ENCODE measurements at places on chromosomes 5 and 9.

DNA sequence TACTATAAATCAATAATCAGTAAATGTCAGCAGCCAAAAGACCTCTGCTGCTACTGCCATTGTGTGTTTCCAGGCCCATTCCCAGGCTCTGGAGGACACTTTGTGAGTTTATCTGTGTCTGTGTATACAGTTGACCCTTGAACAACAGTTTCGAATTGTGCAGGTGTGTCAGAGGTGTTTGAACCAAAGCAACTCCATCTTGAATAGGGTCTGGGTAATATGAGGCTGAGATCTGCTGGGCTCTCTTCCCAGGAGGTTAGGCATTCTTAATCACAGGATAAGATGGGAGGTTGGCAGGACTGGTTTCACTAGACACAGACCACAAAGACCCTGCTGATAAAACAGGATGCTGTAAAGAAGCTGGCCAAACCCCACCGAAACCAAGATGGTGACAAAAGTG lies 2.3 kb upstream of the TBCA start:
- no peak for DNase-seq

DNA sequence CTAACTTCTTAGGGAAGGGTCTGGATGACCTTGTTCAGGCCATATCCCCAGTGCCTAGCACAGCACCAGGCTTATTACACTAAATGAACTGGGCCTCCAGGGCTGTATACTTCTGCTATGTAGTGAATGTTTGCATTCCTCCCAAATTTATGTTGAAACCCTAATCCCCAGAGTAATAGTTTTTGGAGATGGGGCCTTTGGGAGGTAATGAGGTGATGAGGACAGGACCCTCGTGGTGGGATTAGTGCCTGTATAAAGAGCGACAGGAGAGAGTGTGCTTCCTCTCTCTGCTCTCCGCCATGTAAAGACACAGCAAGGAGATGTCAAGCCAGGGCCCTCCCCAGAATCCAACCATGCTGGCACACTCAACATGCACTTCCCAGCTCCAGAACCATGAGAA lies 148.3 kb downstream of the SEC61B start:
- no peak for DNase-seq

DNA sequence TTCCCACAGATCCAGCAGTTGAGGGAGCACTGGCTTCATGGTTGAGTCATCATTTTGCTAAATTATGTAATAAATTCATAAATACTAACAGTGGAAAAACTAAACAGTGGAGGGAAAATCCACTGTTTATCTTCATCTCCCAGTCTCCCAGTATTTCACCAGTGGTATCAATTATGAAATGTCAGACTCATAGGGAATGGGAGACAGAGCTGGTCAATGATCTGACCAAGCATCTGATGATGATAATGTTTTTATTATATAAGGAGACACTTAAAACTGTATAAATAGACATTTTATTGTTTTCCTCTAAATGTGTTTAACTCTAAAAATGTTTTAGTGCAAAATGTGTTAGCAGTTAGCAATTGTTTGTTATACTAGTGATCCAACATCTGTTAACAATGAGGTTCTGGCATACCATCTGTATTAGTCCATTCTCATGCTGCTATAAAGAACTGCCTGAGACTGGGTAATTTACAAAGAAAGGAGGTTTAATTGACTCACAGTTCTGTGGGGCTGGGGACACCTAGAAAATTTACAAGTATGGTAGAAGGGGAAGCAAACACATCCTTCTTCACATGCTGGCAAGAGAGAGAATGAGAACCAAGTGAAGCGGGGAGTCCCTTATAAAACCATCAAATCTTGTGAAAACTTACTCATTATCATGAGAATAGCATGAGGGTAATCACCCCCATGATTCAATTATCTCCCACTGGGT lies 11.8 kb upstream of the REEP5 start:
- DNase-seq = peak; percentile 80

GRCh38 chr5:39578887-39579497 lies 154.2 kb upstream of the DAB2 start:
- DNase-seq = peak; percentile 9

DNA sequence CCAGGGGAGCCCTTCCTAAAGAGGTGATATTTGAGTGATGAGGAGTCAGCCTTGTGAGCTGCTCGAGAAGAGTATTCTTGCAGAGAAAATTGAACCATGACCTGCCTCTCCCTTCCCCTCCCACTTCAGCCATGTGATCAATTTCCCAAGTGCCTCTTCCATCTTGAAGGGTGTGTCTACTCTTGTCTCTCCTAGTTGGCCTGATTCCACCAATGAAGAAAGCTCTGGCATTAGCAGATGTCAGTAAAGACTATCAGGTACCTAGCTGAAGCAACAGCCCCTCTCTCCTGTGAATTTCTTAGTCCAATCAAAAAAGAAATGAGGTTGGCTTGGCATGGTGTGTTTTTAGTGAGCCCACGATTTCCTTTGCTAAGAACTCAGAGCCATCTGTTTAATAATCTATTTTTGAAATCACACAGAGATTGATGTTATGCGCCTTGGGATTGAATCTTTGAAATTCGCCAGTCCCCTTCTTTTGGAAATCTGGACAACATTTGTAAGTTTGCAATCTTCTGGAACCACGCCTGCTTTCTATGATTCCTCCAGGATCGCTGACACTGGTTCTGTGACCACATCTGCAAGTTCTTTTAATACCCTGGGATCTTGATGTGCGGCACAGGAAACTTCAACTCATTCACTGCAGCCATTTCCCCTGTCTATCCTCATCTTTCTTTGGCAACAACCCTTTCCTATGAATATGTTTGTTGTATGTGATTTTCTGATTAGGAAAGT lies 404.6 kb downstream of the DMRT2 start:
- no peak for DNase-seq

GRCh38 chr9:13520069-13520468 lies 240.6 kb upstream of the MPDZ start:
- no peak for DNase-seq

- DNase-seq = no peak
These were observed 33.9 kb downstream of the SLC24A2 start for GRCh38 chr9:19754921-19755320.

DNA sequence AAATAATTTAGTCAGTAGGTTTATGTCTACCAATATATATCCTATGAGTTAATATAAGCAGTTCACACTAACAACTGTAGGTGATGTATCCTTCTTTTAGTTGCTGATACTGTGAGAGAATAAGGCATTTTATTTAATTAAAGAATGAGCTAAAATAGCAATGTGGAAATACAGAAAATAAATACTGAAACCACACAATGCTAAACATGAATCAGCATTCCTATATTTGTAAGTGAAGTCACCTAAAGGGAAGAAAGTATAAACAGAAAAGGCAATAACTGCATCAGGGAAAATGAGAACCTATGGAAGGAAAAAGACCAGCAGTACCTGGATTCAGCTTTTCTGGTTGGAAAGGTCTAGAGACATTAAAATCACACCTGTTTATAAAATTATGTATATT lies 336.0 kb downstream of the PDE4D start:
- no peak for DNase-seq

DNA sequence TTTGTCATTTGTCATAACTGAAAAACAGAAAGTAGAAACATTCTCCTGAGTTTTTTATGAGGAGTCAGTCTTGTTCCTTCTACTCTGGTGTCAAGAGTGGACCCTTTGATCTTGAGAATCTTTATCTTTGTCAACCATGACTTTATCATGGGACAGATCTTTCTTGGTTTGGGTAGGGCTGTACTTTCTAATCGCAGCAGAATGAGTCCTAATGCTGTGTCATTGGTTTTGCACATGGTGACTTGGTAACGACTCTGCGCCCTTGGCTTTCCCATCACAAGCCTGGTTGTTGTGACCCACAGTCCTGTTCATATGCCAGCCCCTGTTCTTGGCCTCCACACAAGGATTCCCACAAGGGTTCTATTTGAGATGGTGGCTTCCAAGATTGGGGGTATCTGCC lies 45.6 kb downstream of the AOPEP start:
- DNase-seq = no peak

GRCh38 chr9:69471433-69471832 lies 146.4 kb downstream of the ENTREP1 start:
- DNase-seq = no peak

DNA sequence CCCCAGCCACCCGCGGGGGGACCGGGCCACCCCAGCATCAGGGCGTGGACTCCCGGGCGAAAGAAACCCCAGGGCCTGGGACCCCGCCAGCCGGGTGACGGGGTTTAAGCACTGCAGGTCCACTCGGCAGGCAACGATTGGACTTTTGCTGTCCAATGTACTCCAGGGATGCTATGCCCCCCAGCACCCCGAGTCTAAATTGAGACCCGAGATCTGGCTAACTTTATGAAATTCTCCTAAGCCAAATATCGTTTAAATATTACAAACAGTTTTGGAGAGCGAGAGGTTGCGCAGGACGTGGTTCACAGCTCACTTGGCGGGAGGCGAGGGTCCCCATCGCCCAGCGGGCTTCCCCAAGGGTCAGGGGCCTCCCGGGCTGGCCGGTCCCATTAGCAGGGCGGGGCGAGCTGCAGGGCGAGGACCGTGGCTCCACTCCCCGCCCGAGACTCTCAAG lies 384 bp upstream of the MRPS2 start:
- peak; percentile 9 for DNase-seq

- no peak for DNase-seq
These were observed 160.6 kb downstream of the NFIB start for GRCh38 chr9:14153310-14153720.

DNA sequence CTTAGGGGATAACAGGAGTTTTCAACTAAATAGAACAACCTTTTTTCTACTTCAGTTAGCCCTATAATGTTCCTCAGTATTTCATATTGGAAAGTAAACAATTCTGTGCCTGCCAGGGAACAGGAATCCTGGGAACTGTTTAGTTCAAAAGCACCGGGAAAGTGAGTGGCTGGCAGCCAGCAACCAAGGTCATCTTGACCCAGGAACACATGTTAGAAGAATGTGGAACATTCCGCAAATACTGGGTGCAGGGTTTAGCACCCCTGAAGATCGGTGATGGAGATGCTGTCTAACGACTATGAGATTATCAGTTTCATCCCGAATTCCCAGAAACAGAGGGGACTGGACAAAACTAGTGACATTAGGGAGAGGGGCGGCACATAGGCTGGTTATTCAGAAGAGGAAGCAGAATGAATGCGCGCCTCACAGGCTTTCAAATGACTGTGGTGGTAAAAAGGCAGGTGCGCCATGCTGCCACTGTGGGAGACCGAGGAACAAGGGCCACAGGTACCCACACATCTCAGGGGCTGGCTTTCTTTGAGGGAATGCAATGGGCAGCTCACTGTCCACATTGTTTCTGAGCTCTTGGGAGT lies 51.2 kb downstream of the IPPK start:
- no peak for DNase-seq

GRCh38 chr9:78189001-78189400 lies 46.9 kb upstream of the CEP78 start:
- no peak for DNase-seq

GRCh38 chr5:170144286-170145023 lies 38.8 kb downstream of the FOXI1 start:
- no peak for DNase-seq

GRCh38 chr5:106401561-106401960 lies 1269.2 kb downstream of the EFNA5 start:
- no peak for DNase-seq

- no peak for DNase-seq
These were observed 23.1 kb downstream of the TRIM7 start for GRCh38 chr5:181181650-181182565.

DNA sequence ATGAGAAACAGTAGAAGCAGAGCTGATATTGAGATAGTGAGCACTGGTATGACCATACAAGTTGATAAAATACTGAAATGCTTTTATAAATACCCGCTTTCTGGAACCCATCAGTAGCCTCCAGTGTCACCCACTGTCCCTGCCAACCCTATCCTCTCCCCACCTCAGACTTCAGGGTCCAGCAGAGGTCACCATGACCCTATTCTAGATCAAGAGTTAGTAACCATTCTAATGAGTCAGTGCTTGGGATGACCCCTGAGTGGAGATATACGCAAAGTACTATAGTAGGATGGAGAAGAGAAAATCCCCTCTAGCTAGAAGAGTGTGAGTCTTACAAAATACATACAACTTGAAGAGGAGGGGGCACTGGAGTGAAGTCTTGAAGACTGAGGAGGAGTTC lies 297.9 kb upstream of the BRINP1 start:
- DNase-seq = no peak

GRCh38 chr5:146580237-146580636 lies 64.2 kb upstream of the GPR151 start:
- DNase-seq = no peak

DNA sequence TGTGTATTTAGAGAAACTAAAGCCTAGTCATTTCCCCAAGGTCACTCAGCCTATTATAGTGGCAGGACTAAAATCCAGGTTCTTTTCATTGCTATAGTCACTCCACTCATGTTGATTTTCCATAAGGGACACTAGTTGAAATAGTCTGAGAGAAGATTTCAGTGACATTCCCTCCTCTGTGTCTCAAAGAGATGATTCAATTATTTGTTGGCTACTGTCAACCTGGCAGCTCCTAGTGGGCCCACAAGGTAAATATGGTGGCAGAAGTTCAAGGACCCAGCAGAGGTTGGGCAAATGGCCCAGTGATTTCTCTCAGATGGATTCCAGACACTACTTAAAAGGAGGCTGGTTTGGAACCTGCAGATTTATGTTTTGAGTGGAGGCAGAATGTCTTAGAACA lies 48.1 kb downstream of the G3BP1 start:
- no peak for DNase-seq

DNA sequence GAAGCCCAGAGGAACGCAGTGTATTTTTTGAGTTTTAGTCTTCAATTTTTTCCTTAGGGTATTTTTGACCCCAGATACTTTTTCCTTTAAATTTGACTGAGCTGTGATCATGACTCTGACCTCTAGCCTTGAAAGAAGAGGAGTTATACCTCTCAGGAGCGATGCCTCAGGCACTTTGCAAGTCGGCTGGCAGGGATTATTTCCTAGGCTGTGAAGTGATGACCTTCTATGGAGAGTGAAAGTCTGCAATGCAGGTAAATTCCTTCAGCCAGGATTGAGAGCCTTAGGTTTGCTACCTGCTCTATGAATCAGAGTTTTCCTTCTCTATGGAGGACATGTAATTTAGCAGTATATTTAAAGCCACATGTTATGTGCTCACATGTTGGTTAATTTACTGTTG lies 10.8 kb upstream of the NUDT12 start:
- DNase-seq = no peak

All from GM04504 (cell line).